Stimulated activated CD8-positive, alpha-beta memory T cell treated with anti-CD3 and anti-CD28 coated beads, Interleukin-7, amount 100 ng/mL, for 48 hours (primary cell): ENCODE measurements at places on chromosomes 12 and 14.

GRCh38 chr14:105356927-105357326 is 41.4 kb upstream of the TEX22 start:
- no peak for DNase-seq

DNA sequence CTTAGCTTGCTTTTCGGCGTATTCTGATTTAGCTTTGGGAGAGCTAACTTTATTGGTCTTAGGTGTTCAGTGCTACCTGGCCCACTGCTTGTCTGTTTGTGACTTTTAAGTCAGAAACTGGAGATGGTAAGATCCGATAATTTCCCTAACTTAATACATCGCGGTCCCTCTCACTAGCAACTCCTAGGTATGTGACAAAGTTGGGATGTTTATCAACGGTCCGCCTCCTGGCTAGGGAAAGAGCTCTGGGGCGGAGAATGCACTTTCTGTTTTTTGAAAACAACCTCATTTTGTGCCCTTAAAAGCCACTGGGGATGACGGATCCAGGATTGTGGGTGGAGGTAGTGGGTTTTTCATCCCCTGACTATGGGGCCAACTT is 1.2 kb downstream of the CDKN1B start:
- DNase-seq: no peak

GRCh38 chr12:116150001-116150400 is 127.5 kb downstream of the MED13L start:
- DNase-seq: no peak

GRCh38 chr12:18562531-18562930 is 175.3 kb downstream of the PLCZ1 start:
- no peak for DNase-seq

- DNase-seq: no peak
These were observed 606.0 kb upstream of the TMEM132C start for GRCh38 chr12:127660961-127661360.

DNA sequence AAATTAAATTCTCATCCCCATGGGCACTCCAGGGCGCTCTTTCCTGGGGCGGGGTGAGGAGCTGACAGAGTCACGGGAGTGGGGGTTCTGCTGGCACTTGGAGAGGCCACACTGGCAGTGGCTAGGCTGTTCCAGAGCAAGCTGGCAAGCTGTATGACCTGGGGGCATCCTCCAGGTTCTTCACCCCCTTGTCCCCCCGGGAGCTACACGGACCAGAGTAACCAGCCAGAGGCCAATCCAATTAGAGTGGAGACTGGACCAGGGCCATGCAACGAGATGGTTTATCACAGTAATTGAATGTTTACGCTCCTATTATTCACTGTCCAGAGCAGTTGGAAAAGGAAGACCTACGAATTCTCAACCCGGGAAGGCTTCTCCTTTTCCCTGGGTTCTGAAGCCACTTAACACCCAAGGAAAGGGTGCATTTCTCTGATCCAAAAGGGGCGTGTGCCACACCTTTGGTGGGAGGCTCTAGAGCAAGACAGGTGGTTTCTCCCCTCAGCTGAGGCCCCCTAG is 43.8 kb upstream of the PNMA1 start:
- no peak for DNase-seq

- DNase-seq: no peak
These were observed 85.5 kb upstream of the PTHLH start for GRCh38 chr12:28057856-28058615.

DNA sequence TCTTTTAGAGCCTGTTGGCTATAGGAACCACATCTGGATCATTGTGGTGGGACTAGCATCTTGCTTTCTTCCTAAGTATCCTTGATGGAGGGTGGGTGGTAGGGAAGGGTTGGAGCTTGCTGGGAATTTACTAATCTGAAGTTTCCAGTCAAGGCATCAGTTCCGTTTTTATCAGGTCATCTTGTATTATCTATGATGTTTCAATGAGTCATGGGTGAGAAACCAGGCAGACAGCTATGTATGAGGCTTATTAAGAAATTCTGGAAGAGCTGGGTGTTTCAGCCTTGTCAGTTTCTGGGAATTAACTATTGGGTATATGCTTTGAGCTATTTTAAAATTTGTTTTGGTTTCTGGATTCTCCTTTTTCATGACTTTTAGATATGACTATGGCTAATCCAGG is 11.3 kb downstream of the TSFM start:
- DNase-seq: no peak

GRCh38 chr14:79786522-79786921 is 424.8 kb downstream of the DIO2 start:
- no peak for DNase-seq

DNA sequence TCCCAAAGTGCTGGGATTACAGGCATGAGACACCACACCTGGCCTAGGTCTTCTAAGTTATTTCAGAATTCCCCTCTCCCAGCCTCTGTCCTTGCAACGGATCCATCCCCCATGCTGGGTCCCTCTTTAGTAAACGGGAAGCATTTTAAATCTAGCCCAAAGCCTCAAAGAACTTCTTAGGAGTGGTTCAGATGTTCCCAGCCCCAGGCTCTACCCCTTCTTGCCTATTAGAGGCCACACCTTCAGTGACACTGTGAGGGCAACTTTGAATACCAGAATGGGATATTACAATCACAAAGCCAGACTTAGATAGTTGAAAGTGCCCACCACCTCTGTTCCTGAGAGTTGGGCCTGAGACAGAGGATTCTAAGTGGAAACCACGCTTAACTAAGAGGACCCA is 18.1 kb upstream of the SPPL3 start:
- DNase-seq: no peak

DNA sequence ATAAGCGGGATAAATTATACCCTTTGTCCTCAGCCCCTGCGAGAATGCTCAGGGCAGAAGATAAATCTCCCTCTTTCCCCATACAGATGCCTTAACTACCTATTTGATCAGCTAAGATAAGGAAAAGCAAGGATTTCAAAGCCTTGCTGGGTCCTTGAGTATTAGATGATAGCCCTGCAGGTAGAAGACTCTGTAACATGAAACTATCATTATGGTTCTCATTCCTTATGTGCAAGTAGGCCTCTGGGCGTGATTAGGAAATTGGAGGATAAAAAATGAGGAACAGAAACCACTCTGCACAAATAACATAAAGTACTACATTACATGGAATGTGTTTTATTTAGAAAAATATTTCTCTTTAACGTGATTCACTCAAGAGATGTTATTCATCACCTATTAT is 14.5 kb upstream of the WDR89 start:
- DNase-seq: no peak

DNA sequence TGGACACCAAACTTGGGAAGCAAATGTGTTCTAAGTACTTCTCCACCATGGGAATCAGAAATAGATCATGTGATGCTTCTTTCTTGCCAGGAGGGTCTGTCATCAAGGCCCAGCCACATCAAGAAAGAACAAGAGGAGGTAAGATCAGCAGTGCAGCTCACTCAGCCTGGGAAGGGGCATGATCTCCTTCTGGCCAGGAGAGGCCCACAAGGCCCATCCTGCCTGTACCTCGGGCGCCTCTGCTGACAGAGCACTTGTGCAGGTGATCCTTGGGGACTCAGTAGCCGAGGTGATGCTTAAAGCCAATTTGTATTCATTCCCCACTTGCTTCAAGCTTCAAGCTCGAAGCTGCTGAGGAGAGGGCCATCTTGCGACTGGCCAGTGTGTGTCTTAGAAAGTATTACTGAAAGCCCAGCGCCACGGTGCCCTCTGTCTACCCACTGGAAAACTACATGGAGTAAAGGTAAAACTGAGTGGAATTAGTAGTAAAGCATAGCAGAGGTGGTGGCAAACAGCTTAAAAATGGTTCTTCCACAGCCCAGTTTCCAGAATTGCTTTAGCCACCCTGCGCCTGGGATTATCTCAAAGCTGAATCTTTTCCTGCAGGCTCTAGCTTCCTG is 26.2 kb downstream of the RTRAF start:
- no peak for DNase-seq

GRCh38 chr12:89566615-89567014 is 40.8 kb upstream of the POC1B start:
- DNase-seq: no peak

GRCh38 chr12:93056971-93057535 is 128.0 kb upstream of the EEA1 start:
- no peak for DNase-seq

DNA sequence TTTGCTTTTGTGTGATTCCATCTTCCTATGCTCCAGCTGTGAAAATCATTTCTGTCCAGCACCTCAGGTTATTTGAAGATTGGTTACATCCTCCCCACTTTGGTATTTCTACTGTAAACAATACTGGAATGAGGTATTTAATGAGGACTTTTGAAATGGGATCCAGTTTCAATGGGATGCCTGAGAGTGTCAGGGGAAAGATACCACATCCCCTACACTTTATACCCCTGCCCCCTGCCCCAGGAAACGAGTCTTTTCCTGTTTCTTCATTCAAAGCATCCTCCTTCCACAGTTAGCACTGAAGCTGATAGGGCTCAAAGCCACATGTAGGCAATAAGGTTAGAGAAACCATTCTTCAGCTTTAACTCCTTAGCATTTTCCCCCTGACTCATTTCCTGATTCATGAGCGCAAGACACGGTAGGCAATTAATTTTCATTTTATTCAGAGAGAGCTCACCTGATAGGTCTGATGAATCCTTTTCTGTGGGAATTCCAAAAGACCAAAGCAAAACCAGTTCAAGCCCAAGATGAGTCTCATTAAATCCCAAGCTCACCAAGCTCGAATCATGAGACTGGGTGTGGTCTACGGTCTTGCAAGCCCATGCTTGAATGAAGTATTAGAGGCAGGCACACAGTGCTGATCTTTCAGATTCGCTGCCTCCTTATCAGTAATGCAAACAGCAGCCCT is 143.6 kb upstream of the CRY1 start:
- no peak for DNase-seq

GRCh38 chr12:42097971-42098370 is 46.7 kb downstream of the GXYLT1 start:
- DNase-seq: no peak

DNA sequence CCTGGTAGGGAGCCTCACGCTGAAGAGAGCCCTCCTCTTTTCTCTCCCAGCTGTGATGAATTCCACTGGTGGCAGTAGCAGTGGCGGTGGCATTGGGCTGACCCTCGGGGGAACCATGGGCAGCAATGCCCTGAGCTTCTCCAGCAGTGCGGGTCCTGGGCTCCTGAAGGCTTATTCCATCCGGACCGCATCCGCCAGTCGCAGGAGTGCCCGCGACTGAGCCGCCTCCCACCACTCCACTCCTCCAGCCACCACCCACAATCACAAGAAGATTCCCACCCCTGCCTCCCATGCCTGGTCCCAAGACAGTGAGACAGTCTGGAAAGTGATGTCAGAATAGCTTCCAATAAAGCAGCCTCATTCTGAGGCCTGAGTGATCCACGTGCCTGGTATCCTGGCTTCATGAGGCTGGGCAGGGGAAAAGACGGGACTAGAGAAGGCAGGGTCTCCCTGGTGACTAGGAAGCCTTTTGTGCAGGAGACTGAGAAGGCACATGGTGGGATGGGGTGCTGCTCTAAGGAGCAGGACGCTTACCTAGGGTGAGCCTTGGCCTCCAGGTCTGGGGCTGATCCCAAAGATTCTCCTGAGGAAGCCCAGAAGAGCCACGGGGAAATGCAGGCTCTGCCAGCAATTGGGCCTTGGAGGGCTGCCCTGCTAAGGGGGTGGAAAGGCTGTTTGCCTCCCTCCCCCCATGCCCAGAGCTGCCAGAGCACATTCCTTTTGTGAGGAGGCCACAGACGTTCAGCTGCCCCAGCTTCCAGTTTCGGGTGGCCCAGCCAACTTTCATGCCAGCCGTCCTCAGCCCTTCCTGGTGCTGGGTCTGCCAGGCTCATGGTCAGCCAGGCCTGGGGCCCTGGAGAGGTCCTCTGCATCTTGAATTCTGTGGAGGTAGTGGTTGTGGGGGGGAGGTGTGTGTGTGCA is 15.8 kb downstream of the KRT7 start:
- DNase-seq: no peak

GRCh38 chr12:83197483-83197914 is 510.8 kb downstream of the TMTC2 start:
- DNase-seq: no peak

- DNase-seq: no peak
These were observed 9.7 kb downstream of the NRIP2 start for GRCh38 chr12:2825132-2825531.

DNA sequence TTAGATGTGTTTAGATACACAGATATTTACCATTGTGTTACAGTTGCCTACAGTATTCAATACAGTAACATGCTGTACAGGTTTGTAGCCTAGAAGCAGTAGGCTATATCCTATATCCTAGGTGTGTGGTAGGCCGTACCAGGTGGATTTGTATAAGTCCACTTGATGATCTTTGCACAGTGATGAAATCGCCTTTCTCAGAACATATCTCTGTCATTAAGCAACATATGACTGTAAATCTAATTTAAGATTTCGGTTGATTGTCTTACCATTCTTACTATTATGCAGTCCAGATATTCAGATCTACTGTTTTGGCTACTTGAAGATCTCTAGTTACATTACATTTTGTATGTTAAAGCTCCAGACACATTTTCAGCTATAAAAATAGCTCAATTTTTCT is 39.8 kb downstream of the ERC1 start:
- DNase-seq: no peak

- no peak for DNase-seq
These were observed 786.8 kb downstream of the TMTC2 start for GRCh38 chr12:83473408-83474095.

GRCh38 chr14:80496090-80496489 is 284.8 kb upstream of the DIO2 start:
- no peak for DNase-seq

DNA sequence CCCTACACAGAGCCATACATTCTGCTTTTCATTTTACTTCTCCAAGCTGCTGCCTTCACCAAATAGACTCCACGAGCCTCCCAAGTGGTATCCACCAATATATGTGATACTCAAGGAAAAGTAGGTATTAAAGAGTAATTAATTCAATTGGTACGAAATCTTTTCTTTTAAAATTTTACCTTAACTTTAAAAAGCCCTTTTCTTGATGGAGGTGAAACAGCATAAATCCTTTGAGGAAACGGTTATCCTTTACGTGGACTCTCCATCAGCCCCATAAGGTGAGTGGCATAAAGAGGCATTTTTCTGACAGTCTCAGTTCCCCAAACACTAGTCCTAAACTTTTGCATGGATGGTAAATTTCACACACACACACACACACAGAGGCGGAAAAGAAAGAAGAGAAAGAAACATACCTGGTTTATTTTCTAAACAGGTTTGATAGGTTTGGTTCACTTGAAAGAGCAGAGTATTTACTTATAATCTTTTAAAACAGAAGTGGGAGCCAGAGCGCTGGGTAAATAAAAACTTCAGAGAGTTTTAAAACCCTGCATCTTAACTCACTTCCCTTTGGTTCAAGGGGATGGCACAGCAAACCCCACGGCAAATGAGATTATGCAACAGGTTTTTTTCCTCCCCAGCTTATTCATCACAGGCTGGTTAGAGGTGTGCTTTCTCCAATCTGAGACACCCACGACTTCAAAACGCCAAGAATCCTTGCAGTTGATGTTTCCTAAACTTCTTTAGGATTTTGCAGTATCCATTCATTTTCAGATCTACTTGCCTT is 1.9 kb downstream of the DUSP16 start:
- DNase-seq: no peak

DNA sequence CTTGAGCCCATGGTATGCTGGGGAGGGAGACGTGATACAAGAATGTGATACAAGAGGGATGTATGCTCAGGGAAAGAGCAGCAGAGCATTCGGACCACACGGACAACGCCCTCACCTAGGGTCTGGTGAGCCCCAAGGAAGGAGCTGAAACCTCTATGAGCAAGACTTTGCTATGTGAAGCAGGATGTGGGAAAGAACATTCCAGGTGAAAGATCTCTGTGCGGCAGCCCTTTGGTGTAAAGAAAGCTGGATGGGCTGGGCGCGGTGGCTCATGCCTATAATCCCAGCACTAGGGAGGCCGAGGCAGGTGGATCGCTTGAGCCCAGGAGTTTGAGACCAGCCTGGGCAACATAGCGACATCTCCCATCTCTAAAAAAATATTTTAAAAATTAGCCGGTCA is 16.9 kb upstream of the FICD start:
- DNase-seq: no peak

GRCh38 chr12:49189731-49190716 is 1.1 kb upstream of the TUBA1A start:
- no peak for DNase-seq
